ENCODE measurements at places on chromosomes 11 and 22.

DNA sequence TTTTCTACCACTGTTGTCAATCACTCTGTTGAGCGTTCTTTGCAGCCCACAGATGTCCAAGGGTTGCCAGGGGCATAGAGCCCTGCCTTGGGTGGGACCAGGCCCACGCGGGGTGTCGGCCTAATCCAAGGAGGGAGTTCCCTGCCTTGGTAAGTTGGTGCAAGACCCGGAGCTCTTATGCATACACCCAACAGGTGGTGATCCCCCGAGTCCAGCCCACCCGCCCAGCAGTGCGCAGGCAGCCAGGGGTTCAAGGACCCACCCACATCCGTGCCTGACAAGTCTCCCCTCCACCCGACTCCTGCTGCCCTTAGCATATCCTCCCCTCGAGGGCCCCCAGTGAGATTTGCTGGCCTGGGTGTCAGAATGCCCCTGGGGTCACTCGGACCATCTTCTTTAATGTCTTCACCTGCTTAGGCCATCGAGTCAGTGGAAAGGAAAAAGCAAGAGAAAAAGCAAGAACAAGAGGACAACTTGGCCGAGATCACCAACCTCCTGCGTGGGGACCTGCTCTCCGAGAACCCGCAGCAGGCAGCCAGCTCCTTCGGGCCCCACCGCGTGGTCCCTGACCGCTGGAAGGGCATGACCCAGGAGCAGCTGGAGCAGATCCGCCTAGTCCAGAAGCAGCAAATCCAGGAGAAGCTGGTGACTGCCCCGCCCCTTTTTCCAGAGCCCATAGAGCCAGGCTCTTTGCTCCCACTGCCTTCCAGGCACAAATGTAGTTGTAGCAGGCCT is 12.2 kb downstream of the RIBC2 start:
- no peak for DNase-seq

- no peak for DNase-seq
Observed at GRCh38 chr11:32288276-32288675, 147.1 kb downstream of the WT1 start.

DNA sequence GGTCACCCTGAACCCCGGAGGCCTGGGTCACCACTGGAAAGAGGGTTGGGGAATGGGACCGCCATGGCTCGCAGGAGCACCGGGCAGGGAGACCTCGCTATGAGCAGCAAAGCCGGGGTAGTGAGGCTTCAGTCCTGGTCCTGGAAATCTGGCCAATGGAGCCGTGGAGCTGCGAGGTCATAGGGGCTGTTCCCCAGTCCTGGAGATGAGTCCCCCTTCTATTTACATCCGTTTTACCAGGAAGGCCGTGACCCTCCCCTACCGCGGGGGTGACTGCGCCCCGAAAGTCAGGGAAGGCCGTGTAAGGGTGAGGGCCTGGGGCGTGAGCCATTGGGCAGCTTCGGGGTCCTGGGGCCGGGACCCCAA is 449 bp downstream of the PIDD1 start:
- no peak for DNase-seq

- no peak for DNase-seq
Observed at GRCh38 chr11:67466962-67467771, 1.9 kb downstream of the TMEM134 start.

DNA sequence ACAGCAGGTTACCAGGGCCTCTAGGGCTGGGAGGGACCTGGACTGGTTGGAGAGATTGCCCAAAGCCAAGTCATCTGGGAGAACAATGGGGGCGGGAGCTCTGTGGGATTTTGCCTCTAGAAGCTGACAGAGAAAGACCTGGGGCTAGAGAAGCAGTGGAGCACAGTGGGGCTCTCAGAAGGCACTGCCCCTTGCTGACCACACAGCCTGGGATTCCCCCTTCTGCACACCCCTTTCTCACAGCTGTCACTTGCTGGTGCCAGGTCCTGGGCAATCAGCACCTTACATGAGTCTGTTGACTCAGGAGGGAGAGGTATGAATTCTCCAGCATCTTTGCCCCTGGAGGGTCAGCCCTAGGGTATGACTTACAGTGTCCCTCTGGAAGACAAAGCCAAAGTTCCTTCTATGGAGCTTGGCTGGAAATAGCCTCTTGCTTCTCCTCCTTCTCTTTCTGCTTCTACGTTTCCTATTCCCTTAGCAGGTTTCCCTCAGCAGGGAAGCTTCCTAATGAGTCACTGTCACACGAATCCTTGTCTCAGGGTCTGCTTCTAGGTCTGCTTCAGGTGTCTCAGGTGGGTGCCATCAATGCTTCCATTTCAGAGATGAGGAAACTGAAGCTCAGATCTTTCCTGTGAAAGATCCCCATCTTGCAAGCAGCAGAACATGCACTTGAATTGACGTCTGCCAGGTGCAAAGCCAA is 27.0 kb downstream of the GDPD5 start:
- DNase-seq: no peak

- DNase-seq: no peak
Observed at GRCh38 chr11:107014871-107015270, 3.4 kb downstream of the GUCY1A2 start.

DNA sequence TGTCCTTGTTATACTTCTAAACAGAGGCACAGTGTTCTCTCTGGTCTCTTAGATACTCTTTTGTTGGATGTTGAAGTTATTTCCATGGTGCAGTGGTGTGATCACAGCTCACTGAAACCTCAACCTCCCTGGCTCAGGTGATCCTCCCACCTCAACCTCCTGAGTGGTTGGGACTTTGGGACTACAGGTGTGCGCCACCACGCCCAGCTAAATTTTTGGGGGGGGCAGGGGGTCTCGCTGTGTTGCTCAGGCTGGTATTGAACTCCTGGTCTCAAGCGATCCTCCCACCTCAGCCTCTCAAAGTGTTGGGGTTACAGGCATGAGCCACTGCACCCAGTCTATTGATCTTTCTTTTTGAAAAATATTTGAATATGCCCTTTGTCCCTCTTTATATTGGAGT is 14.9 kb downstream of the ZNF74 start:
- DNase-seq: no peak

- DNase-seq: no peak
Observed at GRCh38 chr11:2268729-2269600, 1.4 kb downstream of the ASCL2 start.

GRCh38 chr22:22803285-22803853 is 84.2 kb upstream of the IGLL5 start:
- no peak for DNase-seq

GRCh38 chr11:72703267-72704008 is 29.2 kb upstream of the PDE2A start:
- no peak for DNase-seq

GRCh38 chr11:86175626-86176025 is 68.9 kb upstream of the EED start:
- DNase-seq: no peak

DNA sequence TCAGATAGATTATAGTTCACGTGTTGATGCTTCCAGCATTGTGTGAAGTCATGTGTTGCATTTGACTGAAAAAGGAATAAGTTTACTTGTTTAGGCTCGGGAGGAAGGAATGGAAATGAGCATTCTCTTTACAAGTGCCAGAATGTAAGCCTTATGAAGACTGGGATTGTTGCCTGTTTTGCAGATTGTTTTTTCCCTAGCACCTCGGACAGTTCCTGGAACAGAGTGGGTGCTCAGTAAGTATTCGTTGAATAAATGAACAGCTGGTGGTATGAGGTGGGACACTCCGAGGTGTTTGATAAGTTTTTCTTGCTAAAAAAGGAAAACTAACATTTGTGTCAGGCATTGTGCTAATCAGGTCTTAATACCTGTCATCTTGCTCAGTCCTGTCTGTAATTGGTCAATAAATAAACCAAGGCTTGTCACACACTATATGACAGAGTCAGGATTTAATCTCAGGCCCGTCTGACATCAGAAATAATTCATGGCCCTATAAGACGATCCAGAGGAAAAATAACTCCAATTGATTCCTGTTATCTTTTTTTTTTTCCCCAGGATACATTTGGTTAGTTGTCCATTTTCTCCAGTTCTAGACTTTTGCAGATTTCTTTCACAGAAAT is 304.7 kb downstream of the NELL1 start:
- no peak for DNase-seq

DNA sequence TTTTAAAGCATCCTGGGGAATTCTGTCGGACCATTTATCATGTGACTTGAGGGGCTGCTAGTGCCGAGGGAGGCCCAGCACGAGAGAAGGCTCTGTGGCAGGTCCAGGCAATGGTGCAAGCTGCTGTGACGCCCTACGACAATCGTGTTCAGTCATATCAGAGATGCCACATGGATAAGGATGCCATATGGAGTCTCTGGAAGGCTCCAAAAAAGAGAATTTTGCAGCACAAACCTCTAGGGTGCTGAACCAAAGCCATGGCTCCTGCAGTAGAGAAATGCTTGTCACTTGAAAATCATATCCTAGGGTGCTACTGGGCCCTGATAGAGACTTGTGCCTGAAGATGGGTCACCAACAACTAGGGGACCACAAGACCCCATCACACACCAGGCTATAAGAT is 6.7 kb upstream of the CD6 start:
- DNase-seq: no peak

- DNase-seq: no peak
Observed at GRCh38 chr22:37010976-37011375, 8.3 kb downstream of the TST start.

DNA sequence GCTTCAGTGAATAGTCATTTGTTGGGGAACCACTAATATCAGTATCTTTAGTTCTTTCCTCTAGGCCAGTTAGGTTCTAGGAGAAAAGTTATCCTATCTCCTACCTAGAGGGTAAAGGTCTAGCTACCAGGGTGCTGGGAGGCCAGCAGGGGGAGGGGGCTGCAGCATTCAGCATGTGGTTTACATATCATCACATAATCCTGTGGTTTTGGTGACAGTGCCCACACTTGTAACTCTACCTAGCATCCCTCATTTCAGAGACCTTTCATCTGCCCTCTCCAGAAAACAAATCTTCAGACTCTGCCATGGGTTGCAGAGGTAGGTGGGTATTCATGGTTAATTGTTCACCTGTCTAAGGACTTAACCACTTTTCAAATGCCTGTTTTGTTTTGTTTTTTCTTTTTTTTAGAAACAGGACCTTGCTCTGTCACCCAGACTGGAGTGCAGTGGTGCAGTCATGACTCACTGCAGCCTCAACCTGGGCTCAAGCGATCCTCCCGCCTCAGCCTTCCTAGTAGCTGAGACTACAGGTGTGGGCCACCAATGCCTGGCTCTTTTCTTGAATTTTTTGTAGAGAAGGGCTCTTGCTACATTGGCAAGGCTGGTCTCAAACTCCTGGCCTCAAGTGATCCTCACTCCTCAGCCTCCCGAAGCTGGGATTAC is 146.8 kb downstream of the ENTHD1 start:
- DNase-seq: no peak
